ENCODE measurements at places on chromosomes 2 and 18.

DNA sequence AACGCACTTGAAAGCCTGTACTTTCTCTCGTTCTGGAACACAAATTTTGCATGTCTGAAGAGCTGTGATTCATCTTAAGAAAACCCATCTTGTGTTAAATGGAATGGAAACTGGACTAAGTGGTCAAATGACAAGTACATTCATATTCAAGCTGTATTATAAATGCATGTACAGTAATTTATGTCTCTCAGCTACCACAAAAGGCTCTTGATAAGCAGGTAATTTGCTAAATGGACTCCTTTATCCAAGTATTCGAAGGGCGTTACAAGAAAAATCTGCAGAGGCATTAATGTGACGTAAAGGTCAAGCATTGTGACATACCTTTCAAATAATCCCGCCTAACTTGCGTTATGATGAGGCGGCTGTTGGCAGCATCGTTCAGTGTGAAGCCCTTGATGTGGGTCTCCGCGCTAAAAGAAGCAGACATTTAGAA lies 66.6 kb downstream of the ABCG8 start:
- no peak for DNase-seq

- DNase-seq: no peak
Observed at GRCh38 chr2:85650456-85650855, 17.5 kb downstream of the SFTPB start.

- DNase-seq: no peak
Observed at GRCh38 chr2:1572638-1573037, 159.4 kb downstream of the TPO start.

DNA sequence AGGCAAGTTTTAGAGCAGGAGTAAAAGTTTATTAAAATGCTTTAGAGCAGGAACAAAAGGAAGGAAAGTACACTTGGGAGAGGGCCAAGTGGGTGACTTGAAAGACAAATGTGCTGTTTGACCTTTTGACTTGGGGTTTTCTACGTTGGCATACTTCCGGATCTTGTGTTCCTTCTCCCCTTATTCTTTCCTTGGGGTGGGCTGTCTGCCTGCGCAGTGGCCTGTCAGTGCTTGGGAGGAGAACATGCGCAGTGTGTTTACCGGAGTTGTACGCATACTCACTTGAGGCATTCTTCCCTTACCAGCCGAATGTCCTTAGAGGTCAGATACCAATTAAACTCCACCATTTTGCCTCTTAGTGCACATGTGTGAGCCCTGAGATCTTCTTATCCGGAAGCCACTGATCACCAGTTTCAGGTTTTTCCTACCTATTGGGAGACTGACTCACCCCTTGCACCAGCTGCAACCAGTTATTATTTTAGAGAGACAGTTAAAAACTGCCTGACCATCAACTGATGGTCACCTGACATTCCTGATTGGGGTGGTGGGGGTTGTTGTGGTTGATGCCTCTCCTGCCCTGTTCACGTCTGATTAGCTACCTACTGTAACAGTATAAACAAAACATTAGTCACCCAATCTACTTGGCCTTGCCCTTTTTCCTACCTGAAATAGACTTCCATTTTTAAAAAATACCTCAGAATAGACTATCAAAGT lies 67.5 kb downstream of the NYAP2 start:
- DNase-seq: no peak

DNA sequence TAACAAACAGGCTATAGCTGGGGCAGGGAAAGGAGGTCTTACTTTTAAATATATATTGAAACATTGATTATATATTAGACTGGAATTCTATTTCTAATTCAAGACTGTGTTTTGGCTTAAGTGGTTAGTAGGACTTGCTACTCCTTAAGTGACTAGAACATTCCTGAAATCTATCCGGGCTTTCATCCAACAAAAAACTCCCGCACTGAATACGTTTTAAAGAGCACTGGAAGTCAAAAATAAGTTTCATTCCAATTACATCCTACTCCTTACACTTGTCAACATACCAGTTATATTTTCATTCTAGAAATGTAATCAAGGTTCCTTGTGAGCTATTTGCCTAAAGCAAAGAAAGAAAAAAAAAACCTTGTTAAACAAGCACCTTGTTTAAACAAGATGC lies 204.6 kb downstream of the SP3 start:
- no peak for DNase-seq

DNA sequence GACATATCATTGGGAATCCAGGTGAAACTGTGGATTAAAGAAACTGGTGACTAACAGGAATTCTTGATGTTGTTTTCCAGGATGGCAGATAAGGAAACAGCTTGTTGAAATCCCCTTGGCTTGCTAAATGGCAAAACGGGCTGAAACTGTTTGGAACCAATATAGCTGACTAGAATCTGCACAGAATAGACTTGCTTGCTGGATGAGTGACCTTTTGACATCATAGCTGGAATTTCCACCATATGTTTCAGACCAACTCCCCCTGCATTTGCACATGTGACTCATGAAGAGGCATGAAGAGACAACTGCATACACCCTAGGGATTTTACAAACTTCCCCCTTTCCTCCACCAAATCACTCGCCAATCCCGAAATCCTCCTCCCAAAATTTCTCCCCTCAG lies 87.7 kb upstream of the LYPD1 start:
- no peak for DNase-seq

- DNase-seq: no peak
Observed at GRCh38 chr18:72799106-72799505, 68.7 kb downstream of the NETO1 start.

- no peak for DNase-seq
Observed at GRCh38 chr2:47223980-47224379, 68.9 kb upstream of the STPG4 start.

DNA sequence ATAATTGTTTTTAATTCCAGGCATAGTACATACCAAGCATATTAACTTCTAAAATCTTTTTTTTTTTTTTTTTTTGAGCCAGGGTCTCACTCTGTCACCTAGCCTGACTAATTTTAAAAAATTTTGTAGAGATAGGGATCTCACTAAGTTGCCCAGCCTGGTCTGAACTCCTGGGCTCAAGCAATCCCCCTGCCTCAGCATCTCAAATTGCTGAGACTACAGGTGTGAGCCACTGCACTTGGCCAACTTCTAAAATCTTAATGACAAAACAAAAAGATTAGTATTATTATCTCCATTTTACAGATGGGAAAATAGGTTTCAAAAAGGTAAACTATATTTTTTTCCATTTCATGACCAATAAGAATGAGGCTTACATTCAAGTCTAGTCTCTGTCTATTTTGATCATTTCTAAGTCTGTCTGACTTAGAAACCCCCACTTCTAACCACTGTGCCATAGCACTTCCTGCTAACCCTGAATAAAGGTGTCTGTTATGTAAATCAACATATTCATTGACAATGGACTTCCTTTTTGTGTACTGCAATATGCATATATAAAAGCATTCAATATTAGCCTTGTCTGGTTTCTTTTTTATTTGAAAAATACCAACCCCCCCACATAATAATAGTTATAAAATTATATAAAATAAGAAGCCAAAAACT lies 28.7 kb upstream of the ZEB2 start:
- no peak for DNase-seq

GRCh38 chr2:240199133-240199870 lies 58.8 kb upstream of the OTOS start:
- no peak for DNase-seq

DNA sequence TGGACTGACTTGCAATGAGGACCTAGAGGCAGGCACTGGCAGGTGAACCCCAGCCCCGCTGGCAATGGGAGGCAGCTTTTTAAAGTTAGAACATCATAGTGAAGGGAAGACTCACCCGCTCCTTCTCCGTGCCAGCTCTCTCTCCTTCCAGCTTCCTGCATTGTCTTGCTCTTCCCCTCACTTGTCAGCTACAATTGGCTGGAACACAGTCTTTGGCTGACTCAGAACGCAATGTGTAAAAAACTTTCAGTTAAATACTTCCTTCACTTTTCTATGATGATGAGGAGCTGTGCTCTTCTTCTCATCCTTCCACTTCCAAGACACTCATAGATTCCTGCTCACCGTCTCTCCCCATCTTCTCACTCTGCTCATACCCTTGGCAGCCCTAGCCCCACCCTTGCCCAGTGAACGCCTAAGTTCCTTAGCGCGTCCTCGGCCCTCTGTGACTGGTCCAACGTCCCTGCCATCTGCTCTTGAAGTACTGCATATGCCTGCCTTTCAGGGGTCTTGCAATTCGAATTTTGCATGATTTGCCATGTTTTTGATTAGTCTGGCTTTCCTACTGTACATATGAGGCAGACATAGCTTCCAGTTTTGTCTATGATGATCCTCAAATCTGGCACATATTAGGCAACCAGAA lies 118.0 kb upstream of the TMEM200C start:
- no peak for DNase-seq

DNA sequence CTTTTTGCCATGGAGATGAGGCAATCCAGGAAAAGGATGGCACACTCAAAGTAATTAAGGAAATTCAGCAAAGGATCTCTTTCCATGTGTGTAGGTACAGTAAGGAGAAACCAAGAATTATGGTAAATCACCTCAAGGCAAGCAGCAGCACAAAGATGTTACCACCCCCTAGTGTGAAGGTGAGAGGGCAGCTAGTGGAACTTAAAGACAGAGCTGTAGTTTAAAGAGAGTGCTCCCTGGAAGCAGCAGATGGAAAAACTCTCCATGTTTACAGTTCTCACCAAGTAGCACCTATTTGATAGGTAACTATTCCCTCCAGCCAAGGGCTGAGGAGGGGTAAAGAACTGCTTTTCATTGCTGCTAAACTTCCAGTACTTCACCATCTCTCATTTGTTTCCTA lies 860.4 kb upstream of the CRIM1 start:
- no peak for DNase-seq

GRCh38 chr2:125224830-125225229 lies 1199.7 kb downstream of the CNTNAP5 start:
- DNase-seq: no peak

DNA sequence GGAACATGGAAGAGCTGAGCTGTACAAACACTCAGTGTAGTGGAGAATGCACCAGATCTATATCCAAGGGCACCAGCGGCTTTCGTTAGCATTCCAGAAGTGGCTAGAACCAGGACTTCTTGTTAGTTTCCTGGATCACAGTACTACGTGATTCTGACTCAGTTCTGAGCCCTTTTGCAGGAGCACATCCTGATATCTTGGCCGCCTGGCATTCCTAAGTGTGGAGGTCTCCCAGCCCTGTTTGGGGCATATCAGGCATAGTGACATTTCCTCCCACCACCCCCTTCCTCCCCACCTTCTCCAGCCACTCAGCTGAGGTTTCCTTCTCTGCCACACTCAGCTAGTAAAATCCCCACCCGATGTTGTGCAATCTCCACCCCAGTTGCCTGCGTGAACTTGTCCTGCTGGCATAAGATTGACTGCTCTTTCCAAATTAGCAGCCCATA lies 63.4 kb downstream of the BMP10 start:
- DNase-seq: no peak

DNA sequence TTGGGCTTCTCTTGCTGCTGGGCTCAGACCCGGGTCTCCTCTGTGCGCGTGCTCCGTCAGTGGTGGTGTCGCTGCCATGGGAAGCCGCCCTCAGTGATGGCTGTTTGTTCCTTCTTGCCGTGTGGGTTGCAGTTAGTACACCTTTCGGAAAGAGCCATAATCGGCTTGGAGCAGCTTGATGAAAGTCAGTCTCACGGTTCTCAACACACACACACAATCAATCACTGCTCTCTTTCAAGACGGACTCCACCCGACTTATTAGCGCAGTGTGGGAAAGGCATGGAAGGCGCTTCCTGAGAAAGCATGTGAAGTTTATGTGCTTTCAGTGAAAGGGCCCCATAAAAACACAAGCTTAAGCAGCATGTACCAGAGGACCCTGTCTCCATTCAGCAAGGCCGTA lies 64.1 kb downstream of the SOX11 start:
- no peak for DNase-seq

- DNase-seq: no peak
Observed at GRCh38 chr2:88159481-88159880, 10.7 kb upstream of the THNSL2 start.

DNA sequence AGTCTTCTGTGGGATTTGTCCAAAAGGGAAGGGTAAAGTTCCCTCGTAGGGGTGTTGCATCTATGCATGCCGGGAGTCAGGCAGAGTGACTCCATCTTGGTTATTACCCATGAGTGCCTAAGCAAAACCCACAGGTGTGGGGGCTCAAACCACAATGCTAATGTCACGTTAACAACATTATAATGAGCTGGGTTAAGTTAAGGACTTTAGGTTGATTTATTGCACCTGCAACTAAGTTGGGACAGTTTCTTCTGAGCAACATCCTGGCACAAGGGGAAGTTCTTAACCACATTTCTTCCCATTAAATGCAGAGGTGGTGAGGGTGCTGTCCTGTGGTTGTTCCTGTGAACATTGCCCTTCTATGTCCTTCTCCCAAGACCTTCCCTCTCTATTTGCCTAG lies 1596.8 kb upstream of the SLC39A10 start:
- DNase-seq: no peak

DNA sequence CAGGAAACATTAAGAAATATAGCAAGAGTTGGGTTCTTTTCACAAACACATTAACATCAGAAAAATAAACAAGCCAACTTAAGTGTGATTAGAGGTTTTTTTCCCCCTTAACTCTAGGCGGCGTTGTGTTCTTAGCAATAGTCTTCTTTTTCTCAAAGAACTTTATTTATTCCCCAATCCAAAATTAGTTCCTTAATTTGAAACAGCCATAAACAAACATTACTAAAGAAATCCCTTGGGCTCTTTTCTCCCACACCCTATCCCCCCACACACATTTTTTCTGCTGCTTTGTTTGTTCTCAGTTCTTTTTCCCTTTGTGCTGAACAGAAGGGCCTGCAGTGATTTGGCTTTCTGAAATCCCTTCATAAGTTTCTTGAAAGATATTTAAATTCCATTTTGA lies 13.2 kb upstream of the MYO1B start:
- DNase-seq: no peak

- DNase-seq: no peak
Observed at GRCh38 chr2:236546561-236547002, 23.0 kb upstream of the ACKR3 start.

- no peak for DNase-seq
Observed at GRCh38 chr2:9031246-9031645, 27.8 kb upstream of the MBOAT2 start.

DNA sequence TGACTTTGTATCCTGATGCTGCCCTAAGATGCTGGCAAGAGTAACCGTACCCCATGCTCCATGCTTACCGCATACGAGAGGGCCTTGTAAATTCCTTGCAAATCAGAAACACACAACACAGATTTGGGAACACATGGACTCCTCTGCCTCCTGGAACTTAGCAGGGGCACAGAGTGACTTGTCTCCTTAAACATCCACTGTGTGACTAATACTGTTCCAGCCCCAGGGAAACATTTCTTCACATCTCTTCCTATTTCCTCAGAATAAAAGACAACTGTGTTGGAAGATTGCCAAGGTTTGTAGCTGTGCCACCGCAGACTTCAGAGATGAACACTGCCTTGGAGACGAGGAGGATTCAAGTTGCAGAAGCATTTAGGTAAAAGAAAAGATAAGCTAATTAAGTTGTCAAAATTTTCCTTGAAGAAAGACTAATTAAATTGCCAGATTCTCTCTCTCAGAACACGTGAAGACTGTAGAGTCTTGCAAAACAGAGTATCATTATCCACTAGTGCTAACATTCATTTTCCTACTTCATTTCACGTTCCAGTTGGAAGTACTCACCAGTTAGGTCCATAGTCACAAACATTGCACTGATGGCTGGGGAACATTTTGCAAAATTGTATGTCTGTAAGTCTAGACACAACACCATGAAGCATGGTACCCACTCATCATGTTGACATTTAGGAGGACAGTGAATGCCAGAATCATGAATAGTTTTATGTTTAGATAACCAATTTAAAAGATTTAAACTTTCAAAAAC lies 188.8 kb downstream of the TSN start:
- DNase-seq: no peak

- no peak for DNase-seq
Observed at GRCh38 chr2:214482728-214483127, 71.9 kb downstream of the VWC2L start.

GRCh38 chr2:148538375-148538774 lies 106.2 kb upstream of the EPC2 start:
- no peak for DNase-seq
